ENCODE measurements at places on chromosomes 11 and 22. TPM values are rescaled to one million over a fixed set of nuclear protein-coding genes. Genes with fewer than 3 reads are reported as not detected.

- no peak overlapping the region for H3K4me3 ChIP-seq
- H3K27ac ChIP-seq, result no peak overlapping the region
- no peaks in the 10 kb centered on the region for H3K36me3 ChIP-seq
- H3K4me1 ChIP-seq, result no peaks in the 10 kb centered on the region
These were observed 327.4 kb upstream of the SYN3 start for GRCh38 chr22:33385611-33386010.

DNA sequence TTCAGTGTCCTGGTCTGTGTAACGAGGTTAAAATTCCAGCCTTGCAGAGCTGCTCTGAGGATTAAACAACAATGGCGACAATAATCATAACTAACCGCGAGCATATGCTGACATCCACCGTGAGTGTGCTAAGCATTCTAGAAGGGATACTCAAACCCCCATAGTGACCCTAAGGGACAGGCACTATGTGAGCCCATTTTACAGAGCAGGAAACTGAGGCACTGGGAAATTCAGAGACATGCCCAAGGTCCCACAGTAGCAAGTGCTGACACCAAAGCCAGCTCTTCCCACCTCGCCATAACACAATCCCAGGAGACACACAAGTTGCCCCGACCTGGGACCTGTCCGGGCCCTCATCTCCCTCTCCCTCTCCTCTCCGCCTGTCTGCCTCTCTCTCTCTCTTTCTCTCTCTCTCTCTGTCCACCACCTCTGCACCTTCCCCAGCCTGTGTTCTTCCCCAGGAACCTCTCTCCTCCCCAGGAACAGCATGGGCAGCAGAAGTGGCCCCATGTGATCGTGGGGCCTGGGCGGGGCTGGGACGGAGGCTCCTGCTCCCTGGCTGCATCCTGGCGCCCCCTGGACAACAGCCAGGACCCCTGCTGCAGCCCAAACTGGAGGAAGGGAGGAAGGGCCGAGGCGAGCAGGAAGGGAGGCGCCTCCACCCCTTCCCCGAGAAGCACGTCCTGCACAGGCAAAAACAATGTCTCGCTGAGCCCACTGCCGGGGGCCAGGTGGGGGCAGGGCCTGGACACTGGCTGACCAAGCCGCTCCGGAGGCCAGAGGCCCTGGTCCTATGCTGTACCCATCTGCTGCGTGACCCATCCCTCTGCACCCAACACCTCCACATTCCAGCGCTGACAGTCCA is 14.8 kb upstream of the MFNG start:
- no peak overlapping the region for H3K27ac ChIP-seq
- H3K36me3 ChIP-seq, result no peaks in the 10 kb centered on the region
- H3K4me3 ChIP-seq, result no peak overlapping the region
- peaks cover 6% of the 10 kb centered on the region for H3K27me3 ChIP-seq
- H3K4me1 ChIP-seq, result peaks cover 19% of the 10 kb centered on the region
- no peak for DNase-seq

DNA sequence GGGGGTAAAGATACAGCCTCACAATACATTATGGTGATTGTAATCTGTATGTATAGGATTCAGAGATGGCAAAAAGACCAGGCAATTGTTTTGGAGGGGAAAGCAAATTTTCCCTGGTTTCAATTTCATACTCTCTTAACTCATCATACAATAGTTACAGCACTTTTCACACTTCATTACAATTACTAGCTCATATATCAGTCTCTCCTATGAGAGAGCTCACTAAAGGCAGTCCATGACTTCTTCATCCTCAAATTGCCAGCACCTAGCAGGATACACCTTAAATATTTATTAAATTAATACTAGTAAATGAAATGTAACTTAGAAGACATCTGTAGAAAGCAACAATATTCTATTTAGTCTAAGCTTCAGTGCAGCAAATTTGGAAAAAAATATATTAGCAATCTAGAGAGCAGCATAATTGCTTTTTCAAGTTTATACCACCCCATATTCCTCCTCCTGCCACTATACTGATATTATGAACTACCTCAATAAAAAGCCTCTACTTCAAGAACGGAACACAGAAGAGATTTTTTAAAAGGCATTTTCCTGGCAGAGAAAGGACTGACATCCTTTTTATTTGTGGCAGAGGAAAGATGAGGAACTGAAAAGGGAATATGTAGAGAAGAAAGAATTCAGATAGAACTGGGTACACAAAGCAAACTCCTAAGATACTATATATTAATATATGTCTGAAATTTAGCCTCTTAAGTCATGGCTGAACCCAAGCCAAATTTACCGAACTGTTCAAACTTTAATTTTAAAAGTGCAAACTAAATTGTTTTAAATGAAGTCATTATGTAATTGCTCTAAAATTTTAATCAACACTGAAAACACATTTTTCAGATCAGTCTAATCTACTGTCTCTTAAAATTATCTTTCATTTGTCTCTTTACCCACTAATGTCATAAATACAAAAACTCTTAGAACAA is 27.7 kb downstream of the PICALM start:
- H3K4me3 ChIP-seq, result no peak overlapping the region
- no peaks in the 10 kb centered on the region for H3K27me3 ChIP-seq
- DNase-seq, result no peak
- H3K27ac ChIP-seq, result peak overlapping the region; percentile 15
- peaks cover 10% of the 10 kb centered on the region for H3K36me3 ChIP-seq

GRCh38 chr11:67270256-67271204 is 4.3 kb downstream of the GRK2 start:
- H3K27me3 ChIP-seq, result no peaks in the 10 kb centered on the region
- H3K4me1 ChIP-seq, result peaks cover 72% of the 10 kb centered on the region
- H3K4me3 ChIP-seq, result peak overlapping the region; percentile 98
- H3K36me3 ChIP-seq, result peaks cover 79% of the 10 kb centered on the region
- H3K27ac ChIP-seq, result peak overlapping the region; percentile 99

DNA sequence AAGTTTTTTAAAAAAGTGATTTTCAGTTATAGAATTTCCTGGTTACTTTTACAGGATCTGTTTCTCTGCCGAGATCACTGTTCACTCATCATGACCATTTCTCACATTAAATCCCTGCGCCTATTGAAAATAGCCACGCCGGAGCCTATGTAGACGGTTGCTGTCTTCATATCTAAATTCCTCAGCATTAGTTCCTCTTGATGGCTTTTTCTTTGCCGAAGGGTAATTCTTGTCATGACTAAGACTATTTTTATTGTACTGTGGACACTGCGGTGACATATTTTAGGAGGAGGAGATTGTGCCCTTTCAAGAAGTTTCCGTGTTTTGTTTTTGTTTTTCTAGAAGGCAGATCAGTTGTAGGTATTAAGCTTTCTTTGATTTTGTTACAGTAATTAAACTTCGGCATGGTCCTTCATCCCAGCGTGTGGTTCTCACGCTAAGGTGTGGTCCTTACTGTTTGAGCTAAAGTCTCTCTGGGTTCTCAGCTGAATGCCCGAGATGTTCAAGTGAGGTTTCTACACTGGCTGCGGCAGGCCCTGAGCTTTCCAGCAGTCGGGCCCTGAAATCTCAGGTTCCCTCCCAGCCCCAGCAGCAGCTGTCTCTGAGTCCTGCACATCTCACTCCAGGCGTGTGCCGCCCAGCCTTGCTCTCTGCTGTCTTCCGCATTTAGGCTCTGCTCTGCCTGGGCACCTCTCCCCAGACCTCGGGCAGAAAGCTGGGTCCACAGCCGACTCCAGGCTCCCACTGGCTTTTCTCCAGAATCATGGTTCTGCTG is 1110.5 kb downstream of the TBC1D22A start:
- no peaks in the 10 kb centered on the region for H3K4me1 ChIP-seq
- peaks cover 2% of the 10 kb centered on the region for H3K27me3 ChIP-seq
- no peak overlapping the region for H3K4me3 ChIP-seq
- H3K36me3 ChIP-seq, result no peaks in the 10 kb centered on the region

DNA sequence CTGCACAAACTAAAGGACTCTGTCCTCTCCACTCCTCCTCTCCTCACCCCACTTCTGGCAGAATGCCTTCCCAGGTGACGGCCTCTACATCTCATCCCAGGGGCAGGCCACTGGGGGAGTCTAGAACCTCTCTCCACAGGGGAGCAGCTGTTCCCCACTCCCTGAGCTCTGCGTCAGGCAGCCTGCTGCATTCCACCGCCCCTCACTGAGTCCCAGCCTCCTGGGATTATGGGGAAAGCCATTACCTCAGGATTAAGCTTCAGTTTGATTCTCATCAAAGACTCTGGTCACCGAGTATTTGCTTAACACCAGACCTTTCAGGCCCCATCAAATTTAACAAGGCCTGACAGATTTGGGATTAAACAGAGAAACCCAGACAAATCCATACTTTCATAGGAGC is 405.9 kb downstream of the NXPE2 start:
- no peaks in the 10 kb centered on the region for H3K27me3 ChIP-seq
- H3K4me1 ChIP-seq, result no peaks in the 10 kb centered on the region
- no peak overlapping the region for H3K27ac ChIP-seq
- no peaks in the 10 kb centered on the region for H3K36me3 ChIP-seq
- H3K4me3 ChIP-seq, result no peak overlapping the region
- DNase-seq, result no peak

DNA sequence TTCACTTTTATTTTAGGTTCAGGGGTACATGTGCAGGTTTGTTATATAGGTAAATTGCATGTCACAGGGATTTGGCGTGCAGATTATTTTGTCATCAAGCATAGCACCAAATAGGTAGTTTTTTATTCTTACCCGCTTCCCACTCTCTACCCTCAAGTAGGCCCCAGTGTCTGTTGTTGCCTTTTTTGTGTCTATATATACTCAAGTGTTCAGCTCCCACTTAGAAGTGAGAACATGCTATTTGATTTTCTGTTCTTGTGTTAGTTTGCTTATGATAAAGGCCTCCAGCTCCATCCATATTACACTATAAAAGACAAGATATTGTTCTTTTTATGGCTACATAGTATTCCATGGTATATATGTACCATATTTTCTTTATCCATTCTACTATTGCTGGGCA is 28.5 kb upstream of the LIN7C start:
- no peaks in the 10 kb centered on the region for H3K27me3 ChIP-seq
- H3K4me3 ChIP-seq, result no peak overlapping the region
- no peak for DNase-seq
- H3K27ac ChIP-seq, result no peak overlapping the region
- no peaks in the 10 kb centered on the region for H3K36me3 ChIP-seq

GRCh38 chr11:96162816-96163499 is 180.0 kb downstream of the MAML2 start:
- peaks cover 6% of the 10 kb centered on the region for H3K36me3 ChIP-seq
- H3K27ac ChIP-seq, result no peak overlapping the region
- H3K4me3 ChIP-seq, result no peak overlapping the region
- peaks cover 14% of the 10 kb centered on the region for H3K4me1 ChIP-seq
- DNase-seq, result no peak

- no peak overlapping the region for H3K27ac ChIP-seq
- H3K27me3 ChIP-seq, result no peaks in the 10 kb centered on the region
- no peak overlapping the region for H3K4me3 ChIP-seq
These were observed 118.6 kb downstream of the GRIK4 start for GRCh38 chr11:120630122-120630521.

- H3K27me3 ChIP-seq, result no peaks in the 10 kb centered on the region
- H3K27ac ChIP-seq, result no peak overlapping the region
- no peaks in the 10 kb centered on the region for H3K36me3 ChIP-seq
- no peaks in the 10 kb centered on the region for H3K4me1 ChIP-seq
- H3K4me3 ChIP-seq, result no peak overlapping the region
These were observed 20.0 kb upstream of the TUB start for GRCh38 chr11:8060801-8061554.

DNA sequence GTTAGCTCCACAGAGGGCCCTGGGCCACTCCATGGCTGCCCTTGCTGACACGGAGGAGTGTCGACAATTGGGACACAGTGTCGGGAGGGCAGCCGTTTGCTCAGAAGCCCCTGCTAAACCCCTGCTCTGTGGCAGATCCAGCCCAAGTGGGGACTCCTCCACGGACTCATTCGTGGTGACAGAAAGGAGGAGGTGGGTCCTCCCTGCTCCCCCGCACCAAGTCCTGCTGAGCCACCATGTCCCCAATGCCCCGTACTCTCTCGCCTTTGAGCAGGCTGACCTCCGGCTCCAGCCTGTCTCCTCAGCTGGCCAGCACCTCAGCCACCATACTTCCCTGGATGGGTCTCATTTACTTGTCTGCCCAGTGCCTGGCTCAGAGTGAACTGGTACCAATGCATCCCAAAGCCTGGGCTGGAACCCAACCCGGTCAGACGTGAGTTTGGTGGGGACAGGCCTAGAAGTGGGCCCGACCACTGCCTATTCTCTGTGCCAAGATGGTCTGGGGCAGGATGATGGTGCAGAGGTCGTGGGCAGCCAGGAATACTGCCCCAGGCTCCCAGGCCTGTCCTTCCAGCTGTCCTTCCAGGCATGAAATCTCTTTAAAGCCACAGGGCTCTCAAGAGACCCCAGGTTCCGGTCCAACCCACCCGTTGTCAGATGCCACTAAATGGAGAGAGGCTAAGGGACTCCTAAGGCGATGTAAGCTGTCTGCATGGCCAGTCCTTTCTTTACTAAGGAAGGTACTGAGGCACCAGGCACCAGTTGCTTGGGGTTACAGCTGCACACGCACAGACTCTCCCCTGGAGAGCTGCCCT is 4.3 kb downstream of the CBX6 start:
- no peak overlapping the region for H3K27ac ChIP-seq
- H3K36me3 ChIP-seq, result peaks cover 26% of the 10 kb centered on the region
- H3K4me3 ChIP-seq, result no peak overlapping the region
- no peak for DNase-seq
- peaks cover 3% of the 10 kb centered on the region for H3K27me3 ChIP-seq

DNA sequence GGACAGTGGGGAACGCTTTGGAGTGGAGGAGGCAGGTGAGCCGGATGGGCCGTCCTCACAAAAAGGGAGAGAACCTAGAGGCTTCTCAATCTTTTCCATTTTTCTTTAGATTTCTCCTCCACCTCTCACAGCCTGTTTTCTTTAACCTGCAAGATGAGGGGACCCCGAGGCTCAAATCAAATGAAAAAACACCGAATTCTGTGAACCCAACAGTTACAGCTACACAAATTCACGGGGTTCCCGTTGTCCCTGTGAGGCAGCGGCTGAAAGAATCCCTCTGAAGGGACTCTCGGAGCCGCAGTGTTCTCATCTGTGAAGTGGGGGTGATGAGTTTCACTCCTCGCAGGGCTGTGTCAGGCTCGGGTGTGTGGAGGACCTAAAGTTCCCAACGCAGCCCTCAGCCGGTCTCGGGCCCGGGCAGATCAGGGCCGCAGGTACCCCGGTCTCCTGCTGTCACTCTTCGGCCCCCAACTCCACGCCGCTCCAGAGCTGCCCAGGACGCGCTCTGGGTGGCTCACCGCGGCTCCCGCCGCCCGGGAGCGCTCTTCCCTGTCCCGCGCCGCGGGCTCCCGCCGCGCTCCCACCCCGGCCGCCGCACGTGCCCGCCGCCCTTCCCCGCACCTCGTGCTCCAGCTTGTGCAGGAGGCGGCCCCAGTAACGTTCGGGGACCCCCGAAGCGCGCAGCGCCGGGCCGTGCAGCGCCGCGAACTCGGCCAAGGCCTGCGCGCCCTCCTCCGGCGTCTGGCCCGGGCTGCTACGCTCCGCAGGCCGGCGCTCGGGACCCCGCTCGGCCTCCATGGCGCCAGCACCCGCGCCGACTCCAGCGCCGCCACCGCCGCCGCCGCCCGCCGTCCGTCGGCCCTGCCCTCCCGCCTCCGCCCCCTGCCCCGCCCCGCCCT is at the start of gene TTLL12:
Gene TTLL12, minus strand, starts transcription at position 863 of the 899 bp plus-strand sequence. Its CDS starts 65 bp downstream, at position 798.
- peaks cover 2% of the 10 kb centered on the region for H3K27me3 ChIP-seq
- H3K27ac ChIP-seq, result peak within 1 kb of the TSS; percentile 96
- peaks cover 8% of the 10 kb centered on the region for H3K36me3 ChIP-seq

POU2AF3 gene
- total RNA-seq, result not detected

ENTHD1 gene
- 0.11 TPM for total RNA-seq

FOLR1 gene
- not detected for total RNA-seq

SYTL2 gene
- total RNA-seq, result 29.3 TPM

XKR3 gene
- not detected for total RNA-seq

SCGB1A1 gene
- not detected for total RNA-seq

Data from activated CD8-positive, alpha-beta T cell treated with anti-CD3 and anti-CD28 coated beads, Interleukin-2, amount 10 ng/mL, durations not matched to agents 7 days and 5 days (primary cell).